Substantia nigra (tissue), 51 donors: ENCODE measurements at places on chromosomes 12 and 14.

DNA sequence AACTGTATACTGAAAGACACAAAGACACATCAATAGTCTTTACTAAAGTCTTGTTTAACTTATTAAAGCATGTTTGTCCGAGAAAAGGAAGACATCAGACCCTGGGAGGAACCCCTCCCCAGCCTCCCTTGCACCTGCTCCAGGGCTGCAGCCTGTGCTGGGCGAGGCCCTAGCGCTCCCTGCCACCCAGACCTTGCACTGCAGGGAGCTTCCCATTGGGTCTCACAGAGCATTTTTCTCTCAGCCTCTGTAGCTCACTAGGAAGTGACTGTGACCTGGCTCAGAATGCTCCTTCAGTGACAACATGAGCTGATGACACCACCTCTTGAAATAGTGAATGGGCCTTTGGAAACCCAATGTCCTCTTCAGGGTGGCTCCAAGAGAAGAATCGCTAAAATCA is 461.2 kb downstream of the TMEM121 start:
- no peak for DNase-seq

GRCh38 chr14:64201296-64201695 is 92.9 kb downstream of the ESR2 start:
- no peak for DNase-seq

GRCh38 chr12:109858764-109859163 is 21.6 kb downstream of the GLTP start:
- no peak for DNase-seq

GRCh38 chr12:67237231-67237630 is 31.9 kb upstream of the CAND1 start:
- DNase-seq: no peak

GRCh38 chr12:40565029-40565633 is 127.1 kb upstream of the CNTN1 start:
- DNase-seq: no peak

GRCh38 chr12:93790472-93791152 is 113.4 kb downstream of the CRADD start:
- DNase-seq: no peak

DNA sequence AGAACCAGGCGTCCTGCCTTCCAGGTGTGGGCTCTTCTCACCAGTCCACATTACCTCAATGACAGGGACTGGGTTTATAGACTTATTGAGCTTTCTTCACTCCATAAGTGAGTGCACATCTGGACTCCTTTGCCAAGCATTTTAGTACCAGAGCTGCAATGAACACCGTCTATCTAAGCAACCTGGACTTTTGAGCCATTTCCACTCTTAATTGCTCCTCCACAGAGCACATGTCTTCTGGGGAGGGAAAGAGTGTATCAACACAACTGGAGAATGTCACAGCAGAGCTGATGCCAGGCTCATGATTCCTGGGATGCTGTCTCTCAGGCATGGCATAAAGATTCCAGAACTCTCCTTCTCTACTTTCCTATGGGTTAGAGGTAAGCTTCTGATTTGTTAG is 43.0 kb upstream of the BDKRB2 start:
- DNase-seq: no peak

DNA sequence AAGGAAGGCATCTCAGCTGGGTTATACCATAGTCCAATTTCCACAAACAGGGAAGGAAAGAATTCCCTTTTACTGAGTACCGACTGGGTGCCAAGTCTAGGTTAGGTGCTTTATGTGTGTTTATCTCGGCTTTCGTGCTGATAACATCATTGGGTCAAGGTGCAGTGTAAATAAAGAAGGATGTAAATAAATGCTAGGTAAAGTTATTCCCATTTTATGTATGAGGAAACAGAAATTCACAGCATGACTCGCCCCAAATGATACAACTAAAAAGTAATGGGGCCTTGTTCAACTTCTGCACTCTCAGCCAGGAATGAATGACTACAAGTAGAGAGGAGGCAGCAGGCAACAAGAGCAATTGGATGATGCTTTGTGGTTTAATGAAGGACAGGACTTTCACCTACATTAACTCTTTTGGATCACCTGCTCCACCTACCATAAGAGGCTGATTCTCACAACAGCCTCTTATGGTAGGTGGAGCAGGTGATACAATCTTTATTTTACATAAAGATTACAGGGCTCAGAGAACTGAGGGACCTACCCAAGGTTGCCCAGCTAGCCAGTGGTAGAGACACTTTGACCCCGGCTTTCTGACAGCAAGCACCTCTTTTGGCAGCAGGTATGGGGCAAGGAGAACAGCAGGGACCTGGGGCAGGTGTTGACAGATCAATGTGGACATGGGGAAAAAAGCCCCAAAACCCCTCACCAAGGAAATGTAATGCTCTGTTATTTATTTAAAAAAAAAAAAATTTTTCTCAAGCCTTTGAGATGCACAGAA is 213.4 kb upstream of the NUDT4 start:
- no peak for DNase-seq

DNA sequence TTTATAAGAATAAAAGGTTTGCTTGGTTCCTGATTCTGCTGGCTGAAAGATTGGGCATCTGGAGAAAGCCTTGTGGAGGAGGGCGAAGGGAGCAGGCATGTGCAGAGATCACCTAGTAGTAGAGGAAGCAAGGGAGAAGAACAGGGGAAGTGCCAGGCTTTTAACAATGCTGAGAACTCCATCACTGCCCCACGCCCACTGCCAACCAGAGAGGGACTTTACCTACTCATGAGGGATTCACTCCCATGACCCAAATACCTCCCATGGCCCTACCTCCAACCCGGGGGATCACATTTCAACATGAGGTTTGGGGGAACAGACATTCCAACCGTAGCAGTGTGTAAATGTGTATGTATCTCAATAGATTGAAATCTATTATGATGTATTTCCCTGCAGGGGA is 360.3 kb downstream of the GLT1D1 start:
- DNase-seq: no peak

DNA sequence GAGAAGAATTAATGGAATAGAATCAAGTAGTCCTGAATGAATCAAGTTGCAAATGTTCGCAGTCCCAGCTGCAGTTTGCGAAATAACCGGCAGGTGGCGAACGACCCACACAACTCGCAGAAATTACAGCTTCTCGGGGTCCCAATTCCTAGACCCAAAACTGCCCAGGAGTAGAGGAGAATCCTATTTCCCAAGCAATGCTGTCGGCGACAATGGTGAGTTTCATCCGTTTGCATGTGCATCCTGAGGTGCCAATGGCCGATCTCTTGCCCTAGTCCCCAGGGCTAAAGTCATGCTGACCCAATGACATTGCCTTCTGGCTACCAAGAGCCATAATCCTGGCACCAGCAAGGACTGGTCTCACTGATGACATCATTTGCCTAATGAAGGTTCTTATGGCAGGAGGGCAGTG is 8.5 kb upstream of the ASCL1 start:
- peak; percentile 10 for DNase-seq

DNA sequence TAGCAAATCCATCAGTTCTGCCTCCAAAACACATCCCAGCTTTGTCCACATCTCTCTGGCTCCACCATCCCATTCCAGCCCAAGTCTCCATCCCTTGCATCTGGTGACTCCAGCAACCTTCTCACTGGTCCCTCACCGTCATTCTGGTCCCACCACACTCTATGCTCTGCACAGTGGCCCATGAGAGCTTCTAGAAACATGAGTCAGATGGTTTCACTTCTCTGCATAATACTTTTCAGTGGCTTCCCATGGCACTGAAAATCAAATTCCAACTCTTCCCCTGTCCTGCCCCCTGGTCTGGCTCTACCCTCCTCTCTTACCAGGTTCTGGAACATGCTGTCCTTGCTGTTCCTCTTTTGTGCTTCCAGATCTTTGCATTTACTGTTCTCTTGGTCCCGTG is 17.2 kb upstream of the C12orf76 start:
- no peak for DNase-seq

DNA sequence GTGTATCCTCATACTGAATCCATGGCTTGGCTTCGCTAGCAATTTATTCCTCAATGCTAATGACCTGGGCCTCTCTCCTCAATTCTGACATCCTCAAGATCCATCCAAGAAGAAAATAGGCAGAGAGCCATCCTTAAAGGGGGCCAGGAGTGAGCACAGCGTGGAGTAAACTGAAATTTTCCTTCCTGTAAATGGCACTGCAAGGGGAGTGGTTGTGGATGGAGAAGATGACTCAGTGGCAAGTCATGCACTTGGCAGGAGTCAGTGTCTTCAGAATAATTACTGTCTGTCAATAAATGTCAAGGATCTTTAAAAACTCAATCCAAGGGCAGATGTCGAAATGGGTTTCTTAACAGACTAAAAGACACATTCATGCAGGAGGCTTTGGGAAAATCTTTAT is 88.0 kb upstream of the TMEM132C start:
- no peak for DNase-seq

DNA sequence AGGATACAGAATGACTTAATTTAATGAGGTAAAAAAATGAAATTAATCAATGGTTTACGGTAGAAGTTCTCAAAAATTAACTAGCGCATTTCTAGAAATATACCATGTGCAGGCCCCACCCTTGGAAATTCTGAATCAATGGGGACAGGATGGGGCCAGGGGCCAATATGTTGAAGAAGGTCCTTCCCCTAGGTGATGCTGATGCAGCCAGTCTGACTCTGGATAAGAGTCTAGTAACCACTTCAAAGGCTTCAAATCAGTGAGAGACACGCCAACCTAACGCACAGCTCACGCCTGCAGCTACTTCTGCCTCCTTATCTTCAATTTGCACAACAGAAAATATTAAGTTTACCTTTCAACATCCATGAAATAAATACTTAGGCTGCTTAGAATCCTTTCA is 14.9 kb downstream of the GIT2 start:
- DNase-seq: no peak

DNA sequence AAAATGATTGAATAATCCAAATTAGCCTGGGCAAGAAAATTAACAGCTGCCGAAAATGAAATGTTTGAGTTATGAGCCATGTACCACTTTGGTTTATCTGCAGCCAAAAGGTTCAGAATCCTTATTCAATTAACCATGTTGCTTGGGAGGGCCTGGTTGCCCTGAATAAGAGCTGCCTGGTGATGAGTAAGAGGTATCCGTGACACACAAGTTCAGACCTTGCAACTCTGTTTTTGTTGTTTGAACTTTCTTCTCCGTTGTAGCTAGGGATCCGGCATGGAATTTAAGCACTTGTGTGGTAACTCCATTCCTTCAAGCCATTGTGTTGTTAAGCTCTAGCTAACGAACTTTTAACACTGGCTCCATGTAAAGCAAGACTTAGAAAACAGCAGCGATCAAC is 35.7 kb downstream of the FOXA1 start:
- DNase-seq: no peak

- no peak for DNase-seq
Observed at GRCh38 chr12:27014859-27015729, 910 bp upstream of the TM7SF3 start.
